GM06990 (cell line): ENCODE measurements at places on chromosomes 7 and 10.

DNA sequence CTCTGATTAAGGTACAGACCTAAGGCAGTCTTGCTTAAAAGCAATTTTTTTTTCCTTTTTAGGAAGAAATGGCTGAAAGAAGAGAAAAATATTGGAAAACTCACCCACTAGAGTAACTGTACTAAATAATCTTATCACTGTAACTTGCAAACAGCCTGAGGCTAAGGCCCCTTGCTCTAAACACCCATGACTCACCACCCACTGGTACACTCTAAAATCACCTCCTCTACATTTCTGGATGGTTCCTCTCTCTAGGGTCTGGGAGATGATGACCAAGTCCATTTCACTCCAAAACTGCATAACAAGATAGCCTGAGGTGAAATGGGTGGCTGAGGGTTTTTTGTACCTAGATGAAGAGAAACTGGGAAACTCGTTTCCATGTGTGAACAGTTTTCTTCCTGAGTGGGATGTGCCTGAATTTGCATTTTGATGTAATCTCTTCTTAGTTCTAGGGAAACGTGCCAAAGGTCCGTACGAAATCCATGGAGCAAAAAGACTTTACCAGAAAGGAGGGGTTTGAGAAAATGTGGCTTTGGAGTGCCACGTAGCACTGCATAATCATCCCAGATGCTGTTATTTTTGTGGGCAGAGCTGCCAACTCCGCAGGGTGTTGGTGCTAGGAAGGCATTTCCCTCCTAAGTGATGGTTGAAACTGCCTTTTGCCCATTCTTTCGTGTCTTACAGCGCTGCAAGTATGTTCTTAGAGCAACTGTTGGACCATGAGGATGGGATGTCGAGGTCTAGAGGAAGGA lies 113.5 kb upstream of the C10orf90 start:
- no peak for DNase-seq

DNA sequence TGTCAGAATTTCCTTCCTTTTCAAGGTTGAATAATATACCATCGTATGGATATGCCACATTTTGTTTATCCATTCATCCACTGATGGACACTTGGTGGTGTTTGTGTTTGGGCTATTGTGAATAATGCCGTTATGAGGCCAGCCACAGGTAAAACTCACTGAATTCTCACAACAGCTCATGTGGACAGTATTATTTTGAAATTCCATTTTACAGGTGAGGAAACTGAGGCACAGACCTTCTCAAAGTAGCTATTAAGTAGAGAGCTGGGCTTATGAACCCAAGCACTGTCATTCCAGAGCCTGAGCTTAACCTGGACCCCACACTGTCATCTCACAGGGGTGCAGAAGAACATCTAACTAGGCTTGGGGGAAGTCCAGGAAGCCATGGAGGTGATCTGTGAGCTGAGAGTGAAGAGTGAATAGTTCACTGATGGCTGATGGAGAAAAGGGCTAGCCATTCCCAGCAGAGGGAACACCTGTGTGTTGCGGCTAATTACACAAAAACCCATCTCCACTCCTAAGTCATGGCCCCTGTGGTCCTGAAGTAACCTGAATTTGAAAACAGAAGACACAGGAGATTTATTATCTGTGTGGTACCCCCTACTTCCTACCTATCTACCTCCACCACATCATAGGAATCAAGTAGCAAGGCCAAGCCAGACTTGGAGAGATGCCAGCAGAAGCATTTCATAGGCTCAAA lies 8.7 kb downstream of the INMT start:
- no peak for DNase-seq

GRCh38 chr7:82049891-82050533 lies 280.2 kb upstream of the HGF start:
- DNase-seq = no peak

DNA sequence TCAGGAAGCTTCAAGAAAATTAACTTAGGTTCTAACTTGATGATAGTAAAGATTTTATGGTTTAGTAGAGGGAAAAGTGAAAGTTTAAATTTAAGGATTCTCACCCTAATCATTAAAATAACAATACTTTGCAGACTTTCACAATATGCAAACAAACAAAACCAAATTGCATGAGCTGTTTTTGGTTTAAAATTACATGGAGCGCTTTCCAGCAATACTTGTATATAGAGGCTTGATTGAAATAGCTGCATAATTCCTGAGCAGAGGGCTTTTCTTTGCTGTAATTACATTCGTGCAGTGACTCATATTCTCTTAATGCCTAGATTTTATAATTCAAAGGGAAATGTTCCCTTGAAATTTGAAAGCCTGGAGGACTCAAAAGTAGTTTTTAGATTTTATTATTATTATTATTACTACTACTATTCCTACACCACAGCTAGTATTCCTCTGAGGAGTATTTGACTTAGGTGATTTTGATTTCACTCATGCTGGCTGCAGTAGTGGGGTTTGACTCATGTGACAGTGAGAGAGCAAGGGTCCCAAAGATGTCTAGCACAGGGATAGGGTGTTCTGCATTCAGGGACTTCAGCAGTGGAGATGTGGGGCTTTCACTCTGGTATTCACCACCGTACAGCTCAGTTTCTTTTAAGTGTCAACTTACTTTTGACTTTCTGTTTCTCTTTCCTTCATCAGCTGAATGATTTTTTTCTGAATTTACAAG lies 138.1 kb downstream of the ADAM22 start:
- no peak for DNase-seq

- no peak for DNase-seq
Measured at GRCh38 chr10:54985732-54986131, 184.7 kb upstream of the PCDH15 start.

DNA sequence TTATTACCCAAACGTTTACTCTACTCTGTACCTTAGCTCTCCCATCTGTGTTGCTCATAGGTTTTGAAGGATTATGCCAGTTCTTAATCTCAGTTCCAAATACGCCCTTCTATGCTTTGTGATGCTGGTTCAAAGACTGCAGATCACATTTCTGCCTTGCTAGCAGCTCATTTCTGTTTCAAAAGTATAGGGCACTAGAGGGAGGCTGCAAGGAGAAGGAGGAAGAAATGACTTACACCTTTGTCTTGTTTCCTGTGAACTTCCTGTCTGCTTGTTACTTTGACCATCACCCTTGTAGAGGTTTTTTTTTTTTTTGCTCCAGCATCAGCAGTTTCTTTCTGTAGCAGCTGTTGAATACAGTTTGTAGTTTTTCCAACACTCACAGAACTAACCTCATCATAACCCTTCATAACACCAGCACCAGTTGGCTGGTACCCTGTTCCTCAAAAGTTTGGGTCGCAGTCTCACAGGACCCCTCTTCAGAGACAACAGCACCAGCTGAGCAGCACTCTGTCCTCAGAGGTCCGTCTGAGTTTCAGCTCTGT lies 16.5 kb downstream of the SLK start:
- peak; percentile 37 for DNase-seq

GRCh38 chr10:1035201-1035600 lies 9.5 kb upstream of the IDI2 start:
- no peak for DNase-seq

DNA sequence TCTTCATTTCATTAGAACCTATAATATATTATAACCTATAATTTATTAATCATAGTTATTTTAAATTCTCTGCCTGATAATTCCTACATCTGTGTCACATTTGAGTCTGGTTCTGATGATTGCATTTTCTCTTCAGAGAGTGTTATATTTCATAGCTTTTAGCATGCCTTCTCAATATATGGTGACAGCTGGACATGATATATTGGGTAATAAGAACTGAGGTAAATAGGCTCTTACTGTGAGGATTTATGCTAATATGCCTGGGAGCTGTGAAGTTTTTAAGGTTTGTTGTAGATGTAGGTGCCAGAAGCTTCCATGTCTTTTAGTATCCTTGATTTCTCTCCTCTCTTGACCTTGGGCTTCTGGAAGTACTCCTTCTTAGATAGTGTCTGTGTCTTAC lies 325.9 kb upstream of the SEMA3D start:
- DNase-seq = no peak

GRCh38 chr10:29189256-29189655 lies 99.6 kb upstream of the LYZL1 start:
- no peak for DNase-seq

DNA sequence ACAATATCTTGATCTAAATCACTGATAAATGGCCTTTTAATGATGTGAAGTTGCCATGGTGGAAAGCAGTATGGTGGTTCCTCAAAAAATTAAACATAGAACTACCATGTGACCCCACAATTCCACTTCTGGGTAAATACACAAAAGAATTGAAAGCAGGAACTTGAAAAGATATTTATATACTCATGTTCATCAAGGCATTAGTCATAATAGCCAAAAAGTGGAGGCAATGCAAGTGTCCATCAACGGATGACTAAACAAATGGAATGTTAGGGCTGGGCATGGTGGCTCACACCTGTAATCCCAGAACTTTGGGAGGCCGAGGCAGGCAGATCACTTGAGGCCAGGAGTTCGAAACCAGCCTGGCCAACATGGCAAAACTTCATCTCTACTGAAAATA lies 2.0 kb upstream of the DNAJC12 start:
- DNase-seq = no peak

DNA sequence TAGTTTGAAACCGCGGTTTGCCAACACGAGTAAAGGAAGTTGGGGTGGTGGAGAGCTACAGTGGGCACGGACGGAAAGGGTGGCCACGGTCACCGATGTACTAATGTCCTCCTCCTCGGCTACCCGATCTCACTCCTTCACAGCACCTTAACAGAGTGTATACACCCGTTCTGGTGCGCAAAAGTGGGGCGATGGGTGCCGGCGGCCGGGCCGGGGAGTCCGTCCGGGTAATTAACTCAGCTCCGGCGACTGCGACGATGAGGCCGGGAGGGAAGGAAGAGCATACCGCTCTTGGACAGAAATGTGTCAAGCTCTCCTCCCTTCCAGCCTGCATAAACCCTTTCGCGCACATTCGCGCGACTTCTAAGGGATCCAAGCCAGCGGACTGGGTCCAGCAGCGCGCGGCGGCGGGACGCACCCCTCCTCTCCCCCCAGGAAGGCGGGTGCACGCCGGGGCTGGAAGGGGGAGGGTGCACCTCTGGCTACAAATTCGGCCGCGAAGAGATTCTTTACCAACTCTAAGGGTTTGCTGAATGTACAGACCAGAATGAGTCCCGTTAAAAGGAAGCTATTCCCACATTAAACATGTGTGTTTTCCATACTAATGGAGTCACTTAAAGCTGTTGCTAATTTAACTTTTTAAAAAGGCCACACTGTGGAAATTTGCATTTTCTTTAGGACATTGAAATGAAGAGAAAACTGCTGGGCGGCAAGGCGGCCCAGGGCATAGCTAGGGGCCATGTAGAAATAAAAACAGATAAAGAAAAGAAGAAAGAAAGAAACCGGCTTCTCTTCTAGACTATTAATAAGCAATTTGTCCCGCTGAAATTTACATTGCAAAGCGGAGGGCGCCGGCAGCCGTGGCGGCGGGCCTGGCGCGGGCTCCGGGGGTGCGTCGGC lies 6.6 kb upstream of the EBF3 start:
- no peak for DNase-seq

- no peak for DNase-seq
Measured at GRCh38 chr7:116727432-116728009, 55.5 kb downstream of the MET start.

DNA sequence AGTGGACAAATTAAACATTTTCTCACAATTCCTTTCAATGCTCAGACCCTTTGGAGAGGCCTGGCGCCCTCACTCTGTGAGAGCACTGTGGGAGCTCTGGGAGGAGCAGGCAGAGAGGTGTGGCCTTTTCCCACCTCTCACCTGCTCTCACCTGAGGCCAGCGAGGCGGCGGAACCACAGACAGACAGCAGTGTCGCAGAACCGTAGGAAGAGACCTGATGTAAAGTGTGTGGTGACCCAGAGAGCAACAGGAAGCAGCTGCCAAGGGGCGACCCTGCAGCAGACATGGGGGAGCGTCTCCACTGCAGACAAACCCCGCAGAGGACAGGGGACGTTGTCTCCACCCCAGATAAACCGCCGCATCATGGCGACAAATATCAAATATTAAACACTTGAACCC lies 15.6 kb upstream of the PARP12 start:
- no peak for DNase-seq

DNA sequence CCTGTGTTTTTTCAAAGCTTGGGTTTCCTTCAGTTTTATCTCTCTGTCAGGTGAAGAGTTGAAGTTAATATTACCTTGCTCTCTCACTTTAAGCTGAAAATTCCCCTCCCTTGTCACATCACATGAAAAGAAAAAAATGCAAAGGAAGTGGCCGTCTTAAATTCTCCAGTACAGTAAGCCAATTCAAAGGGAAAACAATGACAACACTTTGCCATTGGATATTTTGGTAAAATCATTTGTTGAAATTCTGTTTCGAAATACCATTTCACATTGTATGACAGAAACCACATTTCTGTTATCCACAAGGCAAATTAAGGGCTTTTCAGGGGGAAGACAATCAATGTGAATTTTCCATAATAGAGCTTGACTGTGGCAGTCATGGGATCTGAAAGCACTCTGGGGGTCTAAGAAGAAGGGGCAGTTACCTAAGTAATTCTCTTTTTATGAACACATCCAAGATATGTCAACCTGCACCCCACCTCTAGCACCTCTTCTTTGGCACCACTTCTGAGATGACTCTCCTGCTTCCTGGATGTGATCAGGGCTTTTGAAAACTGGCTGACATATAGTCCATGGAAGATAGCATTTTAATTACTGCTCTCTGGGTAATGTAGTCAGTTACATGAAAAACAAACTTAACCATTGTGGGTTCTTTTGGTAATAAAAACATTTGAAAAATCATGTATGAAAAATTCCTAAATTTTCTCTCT lies 63.8 kb downstream of the ENTPD1 start:
- DNase-seq = no peak

GRCh38 chr10:77531441-77532001 lies 106.1 kb downstream of the KCNMA1 start:
- no peak for DNase-seq

- no peak for DNase-seq
Measured at GRCh38 chr7:91140982-91141381, 123.3 kb upstream of the FZD1 start.

- no peak for DNase-seq
Measured at GRCh38 chr7:128871050-128871449, 8.4 kb downstream of the ATP6V1F start.

GRCh38 chr10:74708246-74708645 lies 118.2 kb upstream of the KAT6B start:
- no peak for DNase-seq

DNA sequence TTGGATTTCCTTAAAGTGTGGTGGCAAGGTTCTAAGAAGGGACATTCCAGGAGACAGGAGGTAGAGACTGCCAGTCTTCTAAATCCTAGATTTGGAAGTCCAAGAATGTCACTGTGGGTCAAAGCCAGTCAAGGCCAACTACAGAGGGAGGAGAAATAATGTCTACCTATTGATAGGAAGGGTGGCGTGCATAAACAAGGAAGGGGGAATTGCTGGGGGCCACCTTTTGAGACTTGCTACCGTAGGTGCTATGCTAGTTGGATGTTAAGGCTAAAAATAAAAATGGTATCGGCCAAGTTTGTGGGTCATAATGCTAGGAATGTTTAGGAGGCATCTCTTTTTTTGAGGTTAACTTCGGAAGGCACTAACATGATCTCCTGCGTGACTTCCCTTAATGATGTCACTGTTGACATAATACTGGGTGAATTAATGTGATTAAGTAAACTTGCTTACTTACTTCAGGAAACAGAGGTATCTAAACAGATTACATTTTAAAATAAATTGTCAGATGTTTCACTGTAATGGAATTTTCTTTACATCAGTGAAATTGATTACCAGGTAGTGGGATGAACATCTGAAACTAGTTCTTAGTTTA lies 4.8 kb downstream of the BTRC start:
- DNase-seq = no peak

GRCh38 chr10:71627956-71628355 lies 91.6 kb downstream of the C10orf105 start:
- DNase-seq = no peak

GRCh38 chr7:24825381-24825794 lies 68.1 kb upstream of the GSDME start:
- no peak for DNase-seq

- DNase-seq = no peak
Measured at GRCh38 chr7:151381348-151382078, 28.3 kb downstream of the WDR86 start.
